ENCODE measurements at places on chromosomes 12 and 14.

GRCh38 chr12:50924439-50925341 is 27.7 kb upstream of the HIGD1C start:
- peak; percentile 86 for DNase-seq

DNA sequence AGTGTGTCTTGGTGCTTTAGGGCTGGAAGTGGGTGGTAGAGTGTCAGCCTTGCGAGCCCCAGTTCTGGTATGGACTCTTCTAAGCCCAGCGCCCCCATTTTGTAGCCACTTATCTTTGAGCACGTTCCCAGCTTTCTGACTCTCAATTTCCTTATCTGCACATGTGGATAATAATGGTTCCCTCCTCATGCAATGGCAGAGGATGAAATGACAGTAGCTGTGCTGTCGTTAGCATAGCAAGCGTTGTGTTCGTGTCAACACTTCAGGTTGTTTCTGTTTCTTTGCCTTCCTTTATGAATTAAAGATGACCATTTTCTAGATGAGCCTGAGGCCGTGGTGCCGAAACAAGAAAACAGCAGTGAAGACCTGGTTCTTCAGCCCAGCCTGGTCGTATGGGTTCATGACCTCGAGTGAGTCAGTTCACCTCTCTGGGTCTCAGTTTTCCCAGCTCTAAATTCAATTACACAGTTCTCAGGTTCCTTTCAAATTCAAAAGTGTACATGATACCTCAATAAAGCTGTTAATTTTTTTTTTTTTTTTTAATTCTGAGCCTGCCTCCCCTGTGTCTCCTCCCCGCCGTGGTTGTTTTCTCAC is 233.0 kb downstream of the SLC41A2 start:
- DNase-seq = no peak

GRCh38 chr14:104697892-104698583 is 8.6 kb downstream of the INF2 start:
- no peak for DNase-seq

DNA sequence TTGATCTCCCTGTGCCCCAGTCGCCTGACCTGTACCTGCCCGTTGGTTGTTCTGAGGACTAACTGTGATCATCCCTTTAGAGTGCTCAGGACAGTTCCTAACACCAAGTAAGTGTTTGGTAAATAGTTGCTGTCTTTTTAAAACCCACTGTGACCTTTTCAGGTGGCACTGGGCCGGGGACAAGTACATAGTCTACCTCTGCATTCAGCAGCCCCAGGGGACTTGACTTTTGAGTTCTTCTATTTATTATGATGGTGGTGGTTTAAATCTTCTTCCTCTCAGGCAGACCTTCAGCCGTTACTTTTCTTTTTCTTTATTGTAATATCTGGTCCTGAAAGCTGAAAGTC is 38.8 kb downstream of the EVL start:
- no peak for DNase-seq

GRCh38 chr12:54032627-54033100 is at the start of gene HOXC5:
Gene HOXC5, plus strand, starts transcription at chr12:54033050. Its CDS starts 73 bp downstream, at chr12:54033123.
- peak; percentile 78 for DNase-seq

- DNase-seq = no peak
Observed at GRCh38 chr14:103110681-103111231, 12.5 kb upstream of the TNFAIP2 start.

DNA sequence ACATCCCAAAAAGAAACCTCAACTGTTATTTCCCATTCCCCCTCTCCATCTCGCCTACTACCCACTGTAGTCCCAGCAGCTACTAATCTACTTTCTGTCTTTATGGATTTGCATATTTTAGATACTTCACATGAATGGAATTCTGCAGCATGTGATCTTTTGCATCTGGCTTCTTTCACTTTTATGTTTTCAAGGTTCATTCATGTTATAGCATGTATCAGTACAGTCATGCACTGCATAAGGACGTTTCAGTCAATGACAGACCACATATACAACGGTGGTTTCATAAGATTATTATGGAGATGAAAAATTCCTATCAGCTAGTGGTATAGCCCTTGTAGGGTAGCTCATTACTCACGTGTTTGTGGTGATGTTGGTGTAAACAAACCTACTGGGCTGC is 24.5 kb downstream of the PCNX4 start:
- DNase-seq = no peak

GRCh38 chr14:29220566-29220965 is 454.0 kb downstream of the FOXG1 start:
- no peak for DNase-seq

DNA sequence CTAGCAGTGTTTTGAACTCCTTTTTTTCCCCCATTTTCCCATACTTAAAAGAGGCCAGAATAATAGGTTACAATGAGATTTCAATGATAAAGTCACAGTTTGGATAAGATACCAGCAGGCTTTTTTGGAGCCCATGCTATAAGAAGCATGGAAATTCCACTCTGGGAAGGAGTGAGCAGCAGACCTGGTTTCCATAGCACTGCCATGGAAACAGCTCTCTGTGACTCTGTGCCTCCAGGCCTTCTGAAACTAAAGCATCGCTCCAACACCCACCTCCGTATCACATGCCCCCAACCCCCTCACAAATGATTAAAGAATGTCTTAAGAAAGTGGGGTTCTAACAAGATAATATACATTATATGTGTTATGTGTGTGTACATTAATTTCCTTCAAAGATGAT is 165.0 kb downstream of the GRIN2B start:
- no peak for DNase-seq

DNA sequence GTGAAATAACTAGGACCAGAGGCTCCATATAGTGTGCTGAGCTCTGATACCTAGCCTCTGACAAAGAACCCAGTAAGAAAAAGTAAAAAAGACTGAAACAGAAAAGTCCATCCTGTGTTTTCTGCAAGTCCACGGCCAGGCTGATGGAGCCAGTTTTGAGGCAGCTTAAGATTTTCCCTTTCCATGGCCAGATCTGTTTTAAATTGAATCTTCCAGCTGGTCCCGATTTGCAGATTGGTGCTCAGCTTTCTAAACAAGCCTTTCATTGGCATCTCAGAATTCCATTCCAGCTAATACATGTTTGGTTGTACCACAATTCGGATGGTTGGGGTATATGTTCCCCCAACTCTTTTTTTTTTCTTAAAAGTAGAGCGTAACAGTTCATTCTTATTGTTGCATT is 152.0 kb downstream of the DACT1 start:
- DNase-seq = no peak

- no peak for DNase-seq
Observed at GRCh38 chr14:26810631-26811030, 212.8 kb upstream of the NOVA1 start.

- no peak for DNase-seq
Observed at GRCh38 chr12:100897240-100897639, 102.7 kb downstream of the ANO4 start.

GRCh38 chr12:128510511-128510910 is 243.5 kb downstream of the TMEM132C start:
- no peak for DNase-seq

DNA sequence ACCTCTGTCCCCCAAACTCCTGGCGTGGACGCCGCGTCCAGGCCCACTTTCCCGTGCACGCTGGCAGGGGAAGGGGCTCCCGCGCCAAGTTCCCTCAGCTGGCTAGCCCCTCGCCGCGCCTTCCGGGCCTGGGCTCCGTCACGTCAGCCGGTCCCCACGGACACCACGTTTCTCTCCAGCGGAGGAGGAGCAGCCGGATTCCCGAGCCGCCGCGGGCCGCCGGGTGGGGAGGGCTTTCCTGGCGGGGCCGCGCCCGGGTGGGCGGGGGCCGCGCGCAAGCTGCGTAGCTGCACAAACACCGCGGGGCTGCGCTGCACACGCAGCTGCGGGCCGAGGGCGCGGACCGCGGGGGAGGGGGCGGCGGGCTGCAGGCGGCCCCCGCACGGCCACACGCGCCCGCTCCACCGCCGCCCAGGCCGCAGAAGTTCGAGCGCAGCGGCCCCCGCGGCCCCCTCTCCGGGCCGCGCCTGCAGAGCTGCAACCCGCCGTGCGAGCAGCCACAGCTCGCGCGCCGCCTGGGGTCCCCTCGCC is 45.1 kb upstream of the PNMA1 start:
- peak; percentile 70 for DNase-seq

GRCh38 chr12:28578833-28579252 is 388.6 kb downstream of the CCDC91 start:
- no peak for DNase-seq

- no peak for DNase-seq
Observed at GRCh38 chr12:130715998-130716968, at the start of gene RIMBP2. Gene RIMBP2, minus strand, starts transcription at chr12:130716299. Its CDS starts 237,286 bp downstream, at chr12:130479013.

Measured in suppressor macrophage (primary cell).